Lower leg skin (tissue), 4 donors: ENCODE measurements at places on chromosomes 4 and X. TPM values are rescaled to one million over a fixed set of nuclear protein-coding genes. Genes with fewer than 3 reads are reported as not detected.

KIAA1210 gene
- 0.08 TPM for total RNA-seq

SLC4A4 gene
- 0.49 TPM for total RNA-seq

NPY1R gene
- total RNA-seq = 12.1 TPM

TCEAL9 gene
- 28.2 TPM for total RNA-seq

UGT2B17 gene
- total RNA-seq = not detected

ACSL1 gene
- total RNA-seq = 277 TPM

IL3RA gene
- total RNA-seq = 6.0 TPM

GCNA gene
- 0.78 TPM for total RNA-seq

DNA sequence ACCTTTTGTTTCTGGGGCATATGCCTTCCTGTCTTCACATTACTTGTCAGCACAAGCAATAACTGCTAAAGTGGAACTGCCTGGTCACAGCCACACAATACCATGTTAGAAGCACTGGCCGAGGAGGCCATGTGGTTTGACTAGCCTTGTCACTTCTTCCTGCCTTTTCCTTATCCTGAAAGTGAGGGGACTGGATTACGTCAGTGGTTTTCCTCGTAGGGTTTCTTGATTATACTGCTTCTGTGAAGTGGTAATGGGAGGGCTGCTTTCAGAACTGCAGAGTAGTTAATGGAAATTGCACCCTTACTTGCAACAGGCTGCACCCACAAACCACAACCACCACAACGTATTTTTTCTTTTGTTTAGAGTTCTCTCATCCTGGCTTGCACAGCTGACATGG is 26.6 kb downstream of the ZRSR2 start:
- DNase-seq = no peak

DNA sequence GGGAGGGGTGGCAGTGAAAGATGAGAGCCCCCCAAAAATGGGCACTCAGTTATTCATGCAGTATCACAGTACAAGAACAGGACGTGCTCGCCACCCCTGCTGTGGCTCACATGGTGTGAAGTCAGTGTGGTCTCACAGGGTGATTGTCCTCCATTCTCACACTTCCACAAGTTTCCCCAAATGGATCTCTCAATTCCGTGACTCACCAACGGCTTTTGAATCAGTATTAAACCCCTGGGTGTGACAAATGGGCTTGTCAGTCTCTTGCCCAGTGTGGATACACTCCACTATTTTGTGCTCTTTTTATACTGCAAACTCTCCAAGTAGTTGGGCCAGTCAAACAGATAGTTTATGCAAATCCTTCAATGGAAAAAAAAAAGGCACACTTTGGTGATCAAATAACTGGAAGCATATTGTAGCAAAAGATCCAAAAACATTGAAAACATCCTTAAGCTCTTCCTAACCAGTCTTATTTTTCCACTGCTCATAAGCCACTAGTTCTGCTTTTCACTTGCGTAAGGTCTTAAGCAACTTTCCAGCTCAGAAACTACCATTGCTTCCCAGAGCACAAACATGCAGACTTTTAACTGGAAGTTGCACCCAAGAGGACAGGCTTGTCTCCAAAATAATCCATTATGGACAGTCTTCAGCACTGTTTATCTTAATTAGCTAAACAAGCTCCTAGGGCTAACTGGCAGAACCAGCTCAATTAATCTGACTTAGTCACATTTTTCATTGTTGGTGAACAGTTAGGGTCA is 365.7 kb downstream of the PPP3CA start:
- no peak for DNase-seq

DNA sequence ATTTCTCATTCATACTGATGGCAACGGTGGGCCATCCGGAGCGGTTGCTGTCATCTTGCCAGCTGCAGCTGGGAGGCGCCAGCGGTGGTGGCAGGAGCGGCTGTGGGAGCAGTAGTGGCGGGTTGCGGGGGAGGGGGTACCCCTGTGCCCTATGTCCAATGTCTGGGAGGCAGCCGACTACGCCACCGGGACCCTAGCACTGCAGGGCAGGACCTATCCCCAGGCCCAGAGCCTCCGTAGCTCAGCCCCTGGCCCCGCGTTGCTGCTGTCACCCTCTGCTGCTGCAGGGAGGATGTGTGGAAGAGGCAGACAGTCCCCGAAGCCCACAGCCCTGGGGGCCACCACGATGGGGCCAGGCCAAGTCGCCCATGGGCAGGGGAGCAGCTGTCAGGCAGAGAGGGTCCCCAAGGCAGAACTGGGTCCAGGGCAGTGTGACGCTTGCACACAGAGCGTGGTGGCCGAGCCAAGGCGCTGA is 10.0 kb upstream of the SPP1 start:
- DNase-seq = no peak

- DNase-seq = no peak
Measured at GRCh38 chr4:156981262-156981769, 9.7 kb upstream of the PDGFC start.

DNA sequence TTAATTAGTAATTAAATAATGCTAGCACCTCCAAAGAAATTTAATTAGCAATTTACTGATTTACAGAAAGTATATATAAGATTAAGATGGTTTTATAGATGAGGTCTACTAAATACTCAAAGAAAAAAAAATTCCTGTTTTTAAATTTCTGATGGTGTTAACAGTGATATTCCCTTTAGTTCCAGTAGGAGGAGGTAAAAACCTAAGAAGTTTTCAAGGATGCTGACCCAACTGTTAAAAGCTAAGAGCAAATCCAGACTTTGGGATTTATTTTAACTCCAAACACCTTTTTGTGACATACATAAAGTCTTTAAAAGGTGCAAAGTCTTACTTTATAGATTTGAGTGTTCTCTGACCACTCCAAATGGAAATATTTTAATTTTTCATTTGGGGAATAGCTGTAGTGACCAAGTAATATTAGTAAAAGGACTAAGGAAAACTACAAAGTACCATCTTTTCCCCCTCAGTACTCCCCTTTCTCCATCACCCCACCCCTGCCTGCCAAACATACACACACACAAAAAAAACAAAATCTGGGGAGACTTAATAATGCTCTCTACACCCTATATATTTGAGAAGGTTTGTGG is 34.2 kb upstream of the CSN1S1 start:
- no peak for DNase-seq

- no peak for DNase-seq
Measured at GRCh38 chrX:106811131-106811910, 8.8 kb downstream of the TBC1D8B start.

DNA sequence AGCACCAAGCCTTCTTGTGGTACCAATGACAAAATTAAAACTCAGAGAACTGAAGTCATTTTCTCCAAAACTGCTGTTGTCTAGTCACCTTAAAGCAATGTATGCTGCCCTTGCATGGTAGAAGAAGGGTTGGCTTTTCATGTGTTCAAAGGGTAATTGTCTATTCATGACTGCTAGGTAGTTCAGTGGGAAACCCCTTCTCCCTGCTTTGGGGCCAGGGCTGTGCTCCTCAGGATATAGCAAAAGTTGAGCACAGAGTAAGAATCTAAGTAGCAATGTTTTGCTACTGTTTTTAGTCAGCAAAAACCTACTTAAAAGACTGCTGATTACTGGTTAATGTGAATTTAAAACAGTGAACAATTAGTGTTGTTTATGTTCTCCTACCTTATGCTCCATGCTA is 30.8 kb upstream of the FAM9B start:
- no peak for DNase-seq

- DNase-seq = no peak
Measured at GRCh38 chr4:118790544-118790943, 45.4 kb downstream of the SEC24D start.

DNA sequence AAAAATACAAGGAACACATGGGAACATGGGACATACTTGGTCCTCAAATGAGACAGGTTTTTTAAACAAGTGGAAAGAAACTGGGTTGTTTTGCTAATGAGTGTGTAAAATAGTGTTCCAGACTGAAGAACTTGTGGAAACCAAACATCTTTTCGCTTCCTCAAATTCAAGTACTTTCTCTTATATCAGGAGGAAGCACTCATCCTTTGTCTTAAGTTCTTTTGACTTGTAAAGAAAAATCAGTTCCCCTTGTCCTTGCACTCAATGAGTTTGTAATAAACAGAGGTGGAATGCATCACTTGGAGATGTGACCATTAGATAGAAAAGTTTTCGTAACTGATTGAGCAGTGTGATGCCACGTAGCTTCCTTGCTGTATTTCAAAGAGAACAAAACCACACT is 101.1 kb downstream of the PHOX2B start:
- no peak for DNase-seq

- DNase-seq = no peak
Measured at GRCh38 chrX:123860983-123861382, 1.1 kb downstream of the XIAP start.

DNA sequence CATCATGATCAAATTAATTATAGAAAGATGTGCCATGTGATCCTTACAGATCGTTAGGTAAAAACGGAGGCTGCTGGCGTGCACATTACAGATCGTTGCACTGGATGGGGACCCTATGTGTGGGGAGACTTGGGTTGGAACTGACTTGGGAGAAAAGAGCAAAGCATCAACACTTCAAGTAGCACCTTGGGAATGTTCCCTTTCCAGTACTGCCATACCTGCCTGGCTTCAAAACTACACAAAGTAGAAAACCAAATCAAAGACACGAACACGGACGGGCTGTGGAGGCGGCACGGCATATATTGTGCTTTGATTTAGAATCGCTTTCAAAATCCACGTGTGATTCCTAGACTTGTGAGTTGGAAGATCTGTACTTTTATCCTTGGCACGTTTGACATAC is 898 bp downstream of the CMC4 start:
- DNase-seq = no peak

GRCh38 chrX:74931214-74931613 is 6.0 kb upstream of the NEXMIF start:
- DNase-seq = no peak

DNA sequence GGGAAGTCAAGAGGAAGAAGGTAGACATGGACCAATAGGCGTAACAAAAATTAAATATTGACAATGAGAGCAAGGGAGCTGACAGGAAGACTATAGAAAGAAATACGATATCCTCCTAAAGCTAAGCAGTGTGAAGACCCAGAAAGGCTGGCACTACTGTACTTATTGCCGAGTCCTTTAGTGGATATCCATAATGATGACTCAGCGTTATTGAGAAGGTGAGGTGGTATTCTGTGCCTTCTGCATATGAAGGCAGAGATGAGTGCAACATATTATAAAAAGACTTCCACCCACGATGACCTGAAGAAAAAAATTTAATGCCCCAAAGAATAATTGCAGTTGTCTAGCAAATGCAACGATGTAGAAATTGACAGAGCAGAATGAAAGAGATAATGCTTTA is 13.0 kb upstream of the MCF2 start:
- no peak for DNase-seq

DNA sequence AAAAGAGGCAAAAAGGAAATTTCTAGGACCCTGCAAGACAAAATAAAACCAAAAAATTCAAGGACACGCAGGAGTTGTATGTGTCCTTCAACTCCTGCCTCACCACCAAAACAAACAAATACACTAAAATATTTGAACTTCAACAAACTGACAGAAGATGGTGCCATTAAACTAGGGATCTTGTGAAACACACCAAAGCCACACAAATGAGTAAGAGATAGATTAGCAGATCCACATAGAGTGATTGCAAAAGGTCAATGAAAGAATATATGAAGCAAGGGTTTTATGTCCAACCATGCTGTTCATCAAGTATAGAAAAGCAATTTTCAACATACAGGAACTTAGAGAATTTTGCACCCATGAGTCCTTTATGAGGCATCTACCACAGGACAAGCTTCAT is 40.1 kb upstream of the SCML1 start:
- DNase-seq = no peak

DNA sequence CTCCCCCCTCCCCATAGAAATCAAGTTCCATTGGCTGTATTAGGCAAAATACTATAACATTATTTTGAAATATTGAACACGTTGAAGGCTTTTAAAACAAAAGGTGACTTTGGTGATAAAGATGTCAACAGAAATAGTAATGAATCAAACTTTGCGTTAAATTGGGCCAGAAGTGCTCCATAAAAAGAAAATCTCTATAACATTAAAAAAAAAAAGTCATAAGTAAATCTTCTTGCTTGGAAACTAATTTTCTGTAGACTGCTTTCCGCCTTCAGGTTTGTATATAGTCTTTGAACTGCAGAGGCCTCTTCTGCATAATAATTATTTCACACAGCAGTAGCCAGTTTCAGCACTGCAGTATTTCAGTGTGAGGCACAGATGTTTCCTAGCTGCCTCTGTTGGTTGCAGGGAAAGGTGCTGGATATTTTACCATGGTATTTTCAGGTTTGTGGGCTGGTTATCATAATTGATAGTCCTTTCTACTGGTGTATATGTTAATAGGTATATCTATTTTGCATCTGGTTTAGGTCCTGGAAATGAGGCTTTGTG is 158.9 kb downstream of the KDM6A start:
- DNase-seq = no peak

- no peak for DNase-seq
Measured at GRCh38 chrX:137432609-137433008, 133.3 kb upstream of the ZIC3 start.

DNA sequence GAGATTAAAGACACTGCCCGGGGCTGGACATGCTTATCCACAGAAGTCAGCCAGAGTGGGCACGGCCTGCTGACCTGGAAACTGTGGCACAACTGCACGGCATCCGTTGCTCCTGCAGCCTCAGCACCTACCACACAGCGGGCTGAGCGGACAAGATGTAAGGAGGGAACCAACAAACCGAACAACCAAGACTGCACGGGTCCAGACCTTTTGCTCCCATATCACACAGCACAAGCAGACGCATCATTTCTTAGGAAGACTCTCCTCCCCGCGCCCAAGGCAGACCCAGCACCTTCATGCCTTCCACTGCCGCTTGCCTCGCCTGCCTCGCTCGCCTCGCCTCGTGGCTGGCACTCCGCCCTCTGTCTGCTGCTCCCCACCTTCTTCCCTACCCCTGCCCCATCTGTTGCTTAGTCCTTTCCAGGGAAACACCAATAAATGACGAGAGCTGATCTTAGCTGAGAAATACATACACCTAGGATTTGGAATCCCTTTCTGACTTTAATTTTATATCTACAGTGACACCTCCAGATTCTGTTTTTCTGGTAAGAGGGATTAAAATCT is 79.0 kb downstream of the AFAP1 start:
- DNase-seq = no peak

DNA sequence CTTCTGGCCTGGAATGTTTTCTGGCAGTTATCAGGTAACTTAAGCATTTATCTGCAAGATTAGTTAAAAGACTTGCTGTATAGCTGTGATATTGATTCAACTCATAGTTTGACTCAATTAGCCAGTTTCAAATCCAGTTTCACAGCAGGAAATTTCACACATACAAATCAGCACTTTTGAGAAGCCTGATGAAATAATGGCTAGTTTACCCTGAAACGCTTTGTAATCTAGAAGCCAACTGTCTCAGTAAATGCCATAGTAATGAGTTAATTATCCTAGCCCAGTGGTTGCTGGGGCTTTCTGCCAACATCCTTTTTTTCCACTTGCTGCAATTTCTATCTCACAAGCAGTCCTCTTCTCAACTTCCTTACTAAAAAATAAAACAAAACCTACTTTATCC is 53.1 kb downstream of the ARHGEF38 start:
- DNase-seq = no peak

GRCh38 chrX:153635788-153636668 is 11.0 kb upstream of the DUSP9 start:
- no peak for DNase-seq

DNA sequence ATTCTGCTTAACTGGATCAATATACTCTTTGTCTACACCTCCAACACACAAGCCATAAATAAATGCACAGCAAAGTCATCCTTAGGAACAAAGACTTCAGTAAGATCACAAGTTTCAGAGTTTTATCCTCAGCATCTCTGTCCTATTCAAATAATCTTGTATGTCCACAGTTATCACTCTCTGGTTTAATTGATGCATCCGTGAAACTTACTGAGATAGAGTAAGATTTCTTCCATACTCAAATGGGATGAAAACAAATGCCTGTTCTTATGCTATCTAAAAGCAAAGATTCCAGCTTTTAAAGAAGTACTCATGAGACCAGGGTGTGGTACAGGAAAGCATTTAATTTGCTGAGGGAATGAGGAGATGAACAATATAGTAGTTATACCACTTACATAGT is 184.6 kb upstream of the SLC7A11 start:
- DNase-seq = no peak
